Neural progenitor cell (in vitro differentiated cells): ENCODE measurements at places on chromosomes 13 and 19. TPM values are rescaled to one million over a fixed set of nuclear protein-coding genes. Genes with fewer than 3 reads are reported as not detected.

GRCh38 chr13:46516599-46517338 is 36.2 kb upstream of the LRCH1 start:
- H3K27ac ChIP-seq = no peak overlapping the region
- H3K36me3 ChIP-seq = no peaks in the 10 kb centered on the region
- H3K27me3 ChIP-seq = no peaks in the 10 kb centered on the region

DNA sequence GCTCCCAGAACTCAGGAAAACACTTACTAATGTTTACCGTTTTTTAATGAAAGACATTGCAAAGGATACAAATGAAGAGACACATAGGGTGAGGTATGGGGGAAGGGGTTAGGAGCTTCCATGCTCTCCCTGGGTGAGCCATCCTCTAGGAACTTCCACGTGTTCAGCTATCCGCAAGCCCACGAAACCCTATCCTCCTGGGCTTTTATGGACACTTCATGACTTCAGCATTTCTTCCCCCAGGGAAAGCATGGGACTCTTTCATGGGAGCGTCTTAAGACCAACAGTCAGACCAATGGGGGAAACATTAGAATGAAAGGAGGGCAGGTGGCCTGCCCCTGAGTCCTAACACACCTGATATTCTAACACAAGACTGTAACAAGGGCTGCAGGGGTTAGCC is 6.6 kb upstream of the ESD start:
- H3K27ac ChIP-seq = no peak overlapping the region
- no peaks in the 10 kb centered on the region for H3K4me1 ChIP-seq
- no peaks in the 10 kb centered on the region for H3K27me3 ChIP-seq
- no peaks in the 10 kb centered on the region for H3K36me3 ChIP-seq
- no peak overlapping the region for H3K4me3 ChIP-seq

DNA sequence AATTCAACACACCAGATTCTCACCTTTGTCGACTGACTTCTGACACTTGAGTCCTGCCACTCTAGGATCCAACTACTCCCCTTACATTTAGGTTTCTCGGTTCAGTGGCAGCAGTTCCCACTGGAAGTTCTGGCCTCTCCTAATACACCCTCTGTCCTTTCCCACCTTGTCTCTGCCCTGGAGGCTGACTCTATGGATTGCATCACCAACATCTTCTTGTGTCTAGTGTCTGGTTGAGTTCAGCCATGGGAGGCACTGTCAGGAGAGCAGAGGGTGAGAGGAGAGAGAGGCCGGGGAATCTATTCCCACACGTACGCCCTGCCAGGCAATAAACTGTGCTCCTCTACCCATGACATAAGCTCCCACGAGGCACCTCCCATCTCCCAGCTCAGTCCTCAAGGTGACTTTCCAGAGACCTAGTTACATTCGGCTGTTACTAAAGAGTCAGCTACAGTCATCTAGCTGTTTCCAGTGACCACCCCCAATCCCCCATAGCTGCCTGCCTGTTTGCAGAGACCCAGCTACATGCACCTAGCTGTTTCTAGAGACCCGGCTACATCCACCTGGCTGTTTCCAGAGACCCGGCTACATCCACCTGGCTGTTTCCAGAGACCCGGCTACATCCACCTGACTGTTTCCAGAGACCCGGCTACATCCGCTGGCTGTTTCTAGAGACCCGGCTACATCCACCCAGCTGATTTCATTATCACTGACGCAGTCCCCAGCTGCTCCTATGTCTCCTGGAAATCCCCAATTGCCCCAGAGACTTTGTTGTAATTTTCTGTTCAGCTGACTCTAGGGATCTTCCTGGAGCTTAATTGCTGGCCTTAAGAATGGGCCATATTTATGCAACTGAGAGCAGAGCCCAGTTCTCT is 8.1 kb upstream of the LILRB4 start:
- no peaks in the 10 kb centered on the region for H3K4me1 ChIP-seq
- no peak overlapping the region for H3K27ac ChIP-seq
- no peak overlapping the region for H3K4me3 ChIP-seq
- DNase-seq = no peak
- H3K36me3 ChIP-seq = no peaks in the 10 kb centered on the region
- H3K27me3 ChIP-seq = no peaks in the 10 kb centered on the region

GRCh38 chr13:59112221-59112718 is 1051.5 kb downstream of the DIAPH3 start:
- no peak overlapping the region for H3K27ac ChIP-seq
- H3K36me3 ChIP-seq = no peaks in the 10 kb centered on the region
- DNase-seq = peak; percentile 15
- H3K27me3 ChIP-seq = no peaks in the 10 kb centered on the region

DNA sequence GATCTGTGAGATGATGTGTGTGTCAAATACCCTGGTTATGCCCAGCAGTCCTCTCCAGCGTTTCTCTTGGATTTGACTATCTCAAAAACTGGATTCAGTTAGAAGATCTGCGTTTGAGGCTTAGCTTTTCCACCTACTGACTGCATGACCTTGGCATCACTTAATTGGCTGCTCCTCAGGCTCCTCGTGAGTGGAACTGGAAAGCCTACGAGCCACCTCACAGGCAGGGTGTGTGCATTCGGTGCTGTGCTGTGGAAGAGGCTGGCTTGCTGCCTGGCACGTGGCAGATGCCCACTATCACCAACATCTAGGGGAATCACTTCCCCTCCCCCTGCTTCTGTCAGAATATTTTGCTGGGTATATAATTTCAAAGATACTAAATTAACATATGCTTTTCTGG is 25.6 kb downstream of the FLT1 start:
- no peak overlapping the region for H3K4me3 ChIP-seq
- no peak for DNase-seq
- no peak overlapping the region for H3K27ac ChIP-seq
- H3K4me1 ChIP-seq = no peaks in the 10 kb centered on the region

DNA sequence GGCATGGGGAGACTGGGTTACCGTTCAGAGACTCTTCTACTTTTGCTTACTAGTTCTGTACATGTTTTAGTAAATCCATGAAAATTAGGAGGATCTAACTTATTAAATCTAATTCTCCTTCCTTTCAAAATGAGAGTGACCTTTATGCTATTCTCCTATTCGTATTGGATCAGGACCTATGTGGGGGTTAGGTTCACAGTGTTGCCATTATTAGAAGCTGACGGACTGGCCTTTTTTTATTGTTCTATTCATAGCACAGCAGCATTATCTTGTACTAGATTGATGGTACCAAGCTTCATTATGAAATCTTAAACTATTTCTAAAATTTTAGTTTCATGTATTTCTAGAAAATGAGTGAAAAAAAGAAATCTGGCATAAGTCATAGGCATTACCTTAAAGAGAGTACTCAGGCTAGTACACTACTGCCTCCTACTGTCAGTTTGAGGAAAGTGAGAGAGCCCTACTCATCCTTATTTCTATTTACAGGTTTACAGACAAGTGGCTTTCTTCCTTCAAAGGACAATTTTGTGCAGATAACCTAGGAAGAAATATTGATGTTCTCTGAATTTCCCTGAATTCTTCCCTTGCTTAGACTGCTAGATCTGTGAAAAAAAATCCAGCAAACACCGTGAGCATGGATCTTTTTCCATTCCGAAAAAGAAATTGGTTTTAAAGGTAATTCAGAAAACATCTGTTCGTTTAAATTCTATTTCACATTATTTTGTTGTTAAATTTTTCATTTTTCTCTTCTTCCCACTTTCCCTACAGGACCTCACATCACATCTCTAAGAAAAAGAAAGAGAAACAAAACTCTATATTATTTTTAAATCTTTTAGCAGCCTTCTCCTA is 485.5 kb downstream of the DIAPH3 start:
- H3K27ac ChIP-seq = no peak overlapping the region
- no peaks in the 10 kb centered on the region for H3K27me3 ChIP-seq
- DNase-seq = peak; percentile 65
- H3K36me3 ChIP-seq = no peaks in the 10 kb centered on the region
- H3K4me1 ChIP-seq = peaks cover 22% of the 10 kb centered on the region

GRCh38 chr13:113495494-113496210 is 5.1 kb upstream of the DCUN1D2 start:
- no peaks in the 10 kb centered on the region for H3K27me3 ChIP-seq
- H3K4me3 ChIP-seq = peak overlapping the region; percentile 26
- DNase-seq = peak; percentile 55
- H3K4me1 ChIP-seq = peaks cover 26% of the 10 kb centered on the region
- H3K27ac ChIP-seq = no peak overlapping the region

DNA sequence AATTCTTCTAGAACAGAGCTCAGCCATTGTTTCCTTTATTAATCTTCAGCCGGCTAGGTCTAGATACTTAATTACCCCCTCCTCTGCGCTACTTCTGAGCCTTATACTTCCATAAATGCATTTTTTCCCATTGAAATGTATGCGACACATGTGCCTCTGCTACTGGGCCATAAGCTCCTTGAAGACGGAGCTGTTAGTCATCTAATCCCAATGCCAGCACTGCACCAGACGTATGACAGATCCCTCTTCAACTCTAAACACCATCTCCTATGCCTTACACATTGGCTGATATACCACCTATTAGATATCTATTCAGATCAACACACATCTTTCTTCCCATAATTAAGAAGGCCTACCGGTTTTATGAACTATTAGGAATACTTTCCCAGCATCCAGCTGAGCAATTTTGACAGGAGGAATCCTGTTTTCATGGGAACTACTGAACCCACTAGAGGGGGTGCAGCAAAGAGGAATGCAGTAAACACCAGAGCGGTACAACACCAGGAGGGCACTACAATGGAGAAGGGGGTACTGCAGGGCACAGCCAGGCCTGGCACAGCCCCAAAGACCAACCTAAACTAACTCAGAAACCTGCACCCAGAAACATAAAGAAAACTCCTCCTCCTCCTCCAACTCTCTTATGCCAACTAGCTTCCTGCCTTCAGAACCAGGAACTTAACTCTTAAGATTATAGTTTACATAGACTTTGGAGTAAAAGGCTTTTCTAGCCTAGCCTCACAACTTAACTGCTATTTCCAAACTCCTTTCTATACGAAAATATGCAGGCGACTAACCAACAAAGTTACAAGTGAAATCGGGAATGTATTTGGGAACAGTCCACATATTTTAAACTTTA is 18.7 kb downstream of the STK24 start:
- H3K27ac ChIP-seq = no peak overlapping the region
- DNase-seq = no peak
- H3K27me3 ChIP-seq = no peaks in the 10 kb centered on the region
- H3K36me3 ChIP-seq = no peaks in the 10 kb centered on the region

GRCh38 chr13:113041293-113041690 is 64.3 kb upstream of the F7 start:
- H3K27ac ChIP-seq = no peak overlapping the region
- no peak overlapping the region for H3K4me3 ChIP-seq
- no peaks in the 10 kb centered on the region for H3K36me3 ChIP-seq

Gene ZNF211
- total RNA-seq = 27.0 and 42.1 TPM in 2 replicates

Gene MOB3A
- total RNA-seq = 6.0 and 15.9 TPM in 2 replicates

Gene FGF14
- 0.43 and 1.4 TPM in 2 replicates for total RNA-seq

Gene ZNF610
- 13.0 and 13.1 TPM in 2 replicates for total RNA-seq

Gene VSTM1
- 0.12 TPM in 1 of 2 replicates, not detected in the other for total RNA-seq

Gene ZNF835
- not detected in 2 replicates for total RNA-seq

Gene C19orf85
- not detected in 2 replicates for total RNA-seq
